ENCODE measurements at places on chromosomes 4 and X.
A peak's percentile ranks its signal among the peaks of the same experiment; 100 is the strongest.

- DNase-seq: no peak
Measured at GRCh38 chrX:916230-916599, 285.6 kb downstream of the SHOX start.

- DNase-seq: no peak
Measured at GRCh38 chrX:132737743-132738142, 220.7 kb downstream of the HS6ST2 start.

GRCh38 chr4:44927399-44928380 is 201.3 kb upstream of the GNPDA2 start:
- DNase-seq: peak; percentile 48

DNA sequence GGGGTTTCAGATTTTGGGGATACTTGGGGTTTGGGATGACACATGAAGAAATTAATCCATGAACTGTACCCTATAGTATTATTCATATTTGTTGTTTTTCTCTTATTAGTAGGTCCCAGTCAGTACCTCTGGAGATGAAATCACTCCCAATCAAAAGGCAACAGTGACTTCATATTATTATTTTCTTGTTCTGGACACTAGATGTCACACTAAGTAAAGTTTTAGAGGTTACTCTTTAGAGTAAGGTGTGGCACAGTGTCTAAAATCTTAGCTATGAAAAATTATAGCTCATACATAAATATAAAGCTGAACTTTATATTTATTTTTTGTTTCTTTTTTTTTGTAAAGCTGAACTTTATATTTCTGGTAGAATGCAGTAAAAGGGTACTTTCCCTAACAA is 35.1 kb downstream of the FAM114A1 start:
- DNase-seq: no peak

DNA sequence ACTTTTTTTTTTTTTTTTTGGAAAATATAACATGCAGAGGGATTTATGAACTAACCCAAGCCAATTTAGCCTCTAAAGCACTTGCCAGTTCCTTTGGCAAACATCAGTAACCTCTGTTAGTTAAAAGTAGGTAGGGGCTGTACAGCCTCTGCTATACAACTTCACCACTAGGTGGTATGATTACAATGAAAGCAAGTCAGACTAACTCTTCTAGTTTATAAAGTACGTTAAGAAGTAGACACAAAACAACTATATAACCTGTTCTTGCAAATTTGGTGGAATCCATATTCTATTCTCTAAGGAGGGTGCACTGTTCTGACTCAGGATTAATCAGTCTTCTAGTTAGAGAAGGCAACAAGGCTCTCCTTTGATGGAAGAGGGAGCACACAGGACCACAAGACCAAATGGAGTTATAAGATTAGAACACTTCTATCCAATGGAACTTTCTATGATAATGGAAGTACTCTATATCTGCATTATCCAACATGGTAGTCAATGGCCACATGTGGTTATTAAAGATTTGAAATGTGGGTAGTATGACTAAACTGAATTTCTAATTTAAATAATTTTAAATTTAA is 12.8 kb downstream of the AIMP1 start:
- peak; percentile 24 for DNase-seq
